ENCODE measurements at places on chromosomes 1 and 21.
A peak's percentile ranks its signal among the peaks of the same experiment; 100 is the strongest.

DNA sequence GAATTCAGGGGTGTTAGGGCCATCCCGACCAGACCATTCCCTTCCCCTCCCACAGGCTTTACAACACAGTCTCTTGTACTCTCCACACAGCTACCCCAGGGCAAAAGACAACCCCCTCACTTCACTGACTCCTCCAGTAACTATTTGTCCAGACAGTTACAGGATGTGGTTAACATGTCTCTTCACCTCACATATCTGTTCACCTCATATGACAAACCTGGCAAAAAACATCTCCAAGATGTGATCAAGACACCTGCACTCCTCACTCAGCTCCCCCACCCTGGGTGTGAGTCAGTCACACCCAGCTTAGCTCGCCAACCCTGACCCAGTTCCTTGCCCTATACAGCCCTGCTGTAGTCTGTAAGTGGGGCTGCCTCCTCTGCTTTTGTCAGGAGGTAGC lies 490.5 kb upstream of the CHRM3 start:
- DNase-seq = no peak

DNA sequence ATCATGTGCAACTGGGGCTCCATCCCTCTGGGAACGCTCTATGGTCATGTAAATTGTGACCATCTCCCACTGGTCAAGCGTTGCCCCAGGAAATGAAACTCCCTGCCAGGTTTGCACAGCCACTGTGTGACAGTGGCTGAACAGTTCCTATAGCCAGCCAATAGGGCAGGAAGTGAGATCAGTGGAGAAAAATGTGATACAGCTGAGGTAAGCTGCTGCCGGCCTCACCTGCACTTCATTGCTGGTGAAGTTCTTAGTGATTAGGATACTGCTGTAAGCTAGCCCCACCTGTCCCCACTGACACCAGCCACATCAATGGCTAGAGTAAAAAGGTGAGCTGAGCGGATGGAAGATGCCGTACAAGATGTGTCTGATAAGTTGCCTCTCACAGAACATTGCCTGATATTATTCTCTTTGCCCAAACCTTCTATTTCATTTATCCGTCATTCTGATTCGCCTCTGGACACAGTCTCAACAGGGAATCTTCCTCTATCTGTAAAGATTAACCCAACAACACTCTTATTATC lies 38.4 kb upstream of the CDC42BPA start:
- no peak for DNase-seq

- DNase-seq = no peak
These were observed 88.6 kb upstream of the LYPLAL1 start for GRCh38 chr1:219085082-219085481.

- no peak for DNase-seq
These were observed 802.4 kb upstream of the ADGRL4 start for GRCh38 chr1:79808816-79809475.

DNA sequence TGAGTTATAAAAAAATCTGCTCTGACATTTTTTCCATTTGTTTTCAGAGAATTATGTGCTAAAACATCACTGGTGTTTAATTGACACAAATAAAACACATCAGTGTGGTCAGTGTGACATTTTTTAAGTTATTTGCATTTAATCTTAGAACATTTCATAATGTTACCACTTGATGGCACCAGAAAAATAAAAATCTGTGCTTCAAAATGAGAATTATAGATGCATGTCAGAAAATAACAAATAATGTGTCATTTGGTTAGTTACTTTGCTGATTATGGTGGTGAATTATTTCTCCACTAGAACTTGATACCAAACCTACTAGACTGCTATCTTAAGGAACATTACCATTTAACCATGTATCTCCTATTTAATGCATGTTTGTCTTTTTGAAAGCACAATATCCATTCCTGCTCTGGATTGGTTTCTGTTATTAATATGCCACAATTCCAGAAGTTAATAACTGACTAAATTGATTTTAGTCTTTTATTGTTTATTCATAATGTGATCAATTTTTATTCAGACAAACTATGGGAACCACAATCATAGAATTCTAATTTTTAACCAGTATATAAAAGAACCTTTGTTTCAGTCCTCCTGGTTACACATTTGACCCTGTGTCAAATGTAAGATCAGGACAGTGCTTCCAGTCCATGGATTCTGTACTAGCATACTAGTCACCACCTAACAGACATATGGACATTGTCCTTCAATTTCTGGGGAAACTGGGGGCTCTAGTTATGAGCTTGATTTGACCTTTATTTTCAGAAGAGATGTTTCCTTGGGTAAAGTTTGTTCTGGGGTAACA lies 81.0 kb downstream of the RPS6KC1 start:
- DNase-seq = no peak

DNA sequence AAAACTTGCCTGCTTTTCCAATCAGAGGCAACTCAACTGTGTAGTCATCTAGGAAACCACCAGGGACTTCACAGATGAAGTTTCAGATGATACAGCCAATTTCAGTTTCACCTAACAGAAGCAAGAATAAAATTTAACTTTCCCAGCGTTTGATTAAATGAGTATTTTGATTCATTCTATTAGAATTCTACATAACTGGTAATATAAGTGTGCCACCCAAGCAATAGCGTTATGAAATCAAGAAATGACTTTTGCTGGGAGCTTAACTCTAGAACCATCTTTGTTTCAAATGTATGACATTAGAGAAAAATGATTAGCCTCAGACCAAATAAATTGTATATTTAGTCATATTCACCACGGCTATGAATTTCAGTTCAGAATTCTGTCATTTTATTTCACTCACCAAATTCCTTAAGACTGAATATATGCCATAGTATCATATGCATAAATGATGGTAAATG lies 239.3 kb downstream of the NRIP1 start:
- no peak for DNase-seq

- DNase-seq = no peak
These were observed 402.3 kb downstream of the PTBP2 start for GRCh38 chr1:97123717-97124431.

- no peak for DNase-seq
These were observed 1.3 kb downstream of the ARHGAP29 start for GRCh38 chr1:94236013-94236491.

- no peak for DNase-seq
These were observed 17.4 kb upstream of the RNF223 start for GRCh38 chr1:1091344-1092148.

DNA sequence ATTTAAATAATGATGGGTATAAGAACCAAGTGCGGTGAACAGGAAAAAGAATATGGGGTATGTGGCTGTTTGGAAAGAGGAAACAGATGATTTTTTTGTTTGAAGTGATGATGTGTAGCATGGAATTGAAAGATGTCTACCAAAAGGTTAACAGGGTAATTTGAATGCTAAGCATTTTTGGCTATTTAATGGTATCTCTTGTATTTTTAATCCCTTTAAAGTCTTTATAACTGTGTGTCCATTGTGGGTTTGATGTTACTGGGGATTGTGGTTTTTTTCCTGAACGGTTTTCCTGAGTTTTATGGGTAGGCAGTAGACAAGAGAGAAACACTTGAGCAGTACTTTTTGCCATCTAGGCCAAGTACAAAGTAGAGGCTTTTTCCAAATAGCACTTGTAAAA lies 63.2 kb downstream of the PRDM2 start:
- no peak for DNase-seq

DNA sequence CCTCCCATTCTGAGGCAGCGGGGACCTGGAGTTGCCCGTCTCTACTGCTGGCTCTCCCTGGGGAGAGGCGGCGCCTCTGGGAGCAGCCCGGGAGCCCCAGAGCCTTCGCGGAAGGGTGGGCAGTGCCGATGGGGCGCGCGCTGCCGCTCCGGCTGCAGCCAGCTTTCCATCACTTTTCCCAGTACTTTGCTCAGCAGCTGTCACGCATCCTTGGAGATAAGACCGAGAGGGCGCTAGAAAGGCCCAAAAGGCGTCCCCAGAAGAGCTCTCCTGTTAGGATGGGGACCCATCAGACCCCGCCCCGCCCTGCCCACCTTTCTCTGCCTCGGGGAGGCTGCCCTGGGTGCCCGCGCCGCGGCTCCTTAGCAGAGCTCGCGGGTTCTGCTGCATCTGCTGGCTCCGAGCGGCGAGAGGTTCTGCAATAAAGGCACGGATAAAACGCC lies 534 bp downstream of the KCNH1 start:
- DNase-seq = peak; percentile 29

GRCh38 chr1:108570998-108571401 lies 11.1 kb downstream of the EEIG2 start:
- DNase-seq = no peak

GRCh38 chr21:45339421-45340402 lies 52.0 kb upstream of the POFUT2 start:
- no peak for DNase-seq

GRCh38 chr1:52153898-52154297 lies 12.0 kb downstream of the ZFYVE9 start:
- DNase-seq = no peak

DNA sequence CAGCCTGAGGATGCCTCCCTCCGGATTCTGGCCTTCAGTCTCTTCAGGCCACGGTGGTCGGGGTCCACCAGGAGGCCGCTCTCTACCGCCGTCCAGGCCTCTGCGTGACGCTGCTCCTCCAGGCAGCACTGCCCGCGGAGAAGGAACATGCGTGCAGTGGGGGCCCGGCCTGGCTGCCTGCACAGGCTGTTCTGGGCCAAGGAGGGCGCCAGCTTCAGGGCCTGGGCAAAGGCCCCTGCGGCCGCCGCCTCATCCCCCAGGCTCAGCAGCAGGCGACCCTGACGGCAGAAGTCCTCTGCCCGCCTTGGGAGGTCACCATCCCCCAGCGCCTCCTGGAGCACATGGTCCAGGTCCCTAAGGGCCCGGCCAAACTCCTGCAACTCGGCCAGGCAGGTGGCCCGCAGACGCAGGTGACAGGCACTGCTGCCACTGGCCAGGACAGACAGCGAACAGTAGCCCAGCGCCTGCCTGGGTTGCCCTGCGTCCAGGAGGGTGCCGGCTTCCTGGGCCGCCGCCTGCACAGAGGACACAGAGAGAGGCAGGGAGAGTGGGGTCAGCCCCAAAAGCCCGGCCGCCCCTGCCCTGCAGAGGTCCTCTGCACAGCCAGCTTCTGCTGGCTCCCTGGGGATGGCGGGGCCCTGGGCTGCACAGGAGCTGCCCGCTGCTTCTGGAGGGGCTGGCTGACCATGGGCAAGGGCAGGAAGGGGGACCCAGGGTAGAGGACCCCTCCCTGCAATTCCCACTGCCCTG lies 8.7 kb upstream of the MMEL1 start:
- no peak for DNase-seq

- peak; percentile 66 for DNase-seq
These were observed 3.2 kb upstream of the RXFP4 start for GRCh38 chr1:155938220-155938627.

- DNase-seq = no peak
These were observed 68.8 kb downstream of the JMJD4 start for GRCh38 chr1:227666286-227666685.

DNA sequence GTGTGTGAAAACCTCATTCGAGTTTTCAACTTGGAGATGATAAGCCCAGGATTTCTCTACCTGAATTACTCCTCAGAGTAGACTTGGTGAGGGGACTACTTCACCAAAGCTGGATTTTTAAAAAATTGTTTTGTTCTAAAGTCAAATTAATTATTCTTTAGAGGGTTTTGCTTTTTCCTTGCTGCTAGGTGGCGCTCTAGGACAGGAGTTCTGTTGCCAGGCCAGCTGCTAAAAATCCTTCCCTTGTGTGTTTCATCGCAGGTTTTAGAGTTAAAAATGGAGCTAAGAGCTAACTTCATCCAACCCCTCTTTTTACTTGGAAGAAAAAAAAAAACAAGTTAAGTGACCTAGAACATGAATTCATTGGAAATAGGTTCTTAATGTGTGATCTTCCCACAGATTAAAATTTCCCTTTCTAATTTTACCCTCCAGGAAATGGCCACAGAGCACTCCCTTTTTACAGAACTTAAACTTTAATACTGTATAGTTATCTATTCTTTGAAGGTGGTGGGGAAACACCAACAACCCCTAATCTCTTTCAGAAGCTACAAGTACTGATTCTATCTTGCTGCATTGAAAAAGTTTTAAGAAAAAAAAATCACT lies 36.7 kb upstream of the FAM163A start:
- peak; percentile 38 for DNase-seq

DNA sequence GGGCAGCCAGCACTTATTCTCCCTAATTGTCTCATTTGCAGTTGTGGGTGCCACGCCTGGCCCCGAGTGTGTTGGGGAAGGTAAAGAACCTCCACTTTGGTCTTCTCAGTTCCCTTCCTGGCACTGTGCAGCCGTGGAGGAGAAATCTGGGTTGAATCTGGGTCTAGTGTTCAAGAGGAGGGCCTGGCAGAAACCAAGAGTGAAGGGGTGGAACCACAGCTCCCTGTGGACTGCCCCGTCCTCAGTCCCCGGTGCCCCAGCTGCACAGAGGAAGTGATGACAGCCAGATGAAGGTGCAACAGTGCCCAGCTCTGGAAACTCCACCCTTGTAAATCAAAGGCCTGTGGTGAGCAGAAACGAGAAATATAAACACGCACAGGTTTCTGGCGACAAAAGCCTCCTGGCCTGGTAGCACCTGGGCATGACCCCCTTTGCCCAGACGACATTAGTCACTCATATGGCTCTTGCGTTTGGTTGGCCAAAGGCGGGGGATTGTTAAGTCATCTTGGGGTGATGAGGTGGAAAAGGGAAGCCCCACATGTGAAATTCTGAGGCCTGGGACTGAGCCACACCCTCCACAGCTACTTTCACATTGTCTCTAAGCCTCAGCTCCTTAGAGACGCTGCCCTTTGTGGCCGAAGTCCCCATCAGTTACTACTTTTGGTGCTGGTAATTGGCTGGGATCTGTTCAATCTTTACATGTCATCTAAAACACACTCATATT lies 4.2 kb upstream of the ECE1 start:
- no peak for DNase-seq

GRCh38 chr1:151510020-151510405 lies 1.2 kb upstream of the CGN start:
- DNase-seq = no peak

GRCh38 chr1:45230537-45230936 lies 24.1 kb upstream of the ZSWIM5 start:
- DNase-seq = no peak

- no peak for DNase-seq
These were observed 32.6 kb upstream of the FMO2 start for GRCh38 chr1:171152549-171152948.

DNA sequence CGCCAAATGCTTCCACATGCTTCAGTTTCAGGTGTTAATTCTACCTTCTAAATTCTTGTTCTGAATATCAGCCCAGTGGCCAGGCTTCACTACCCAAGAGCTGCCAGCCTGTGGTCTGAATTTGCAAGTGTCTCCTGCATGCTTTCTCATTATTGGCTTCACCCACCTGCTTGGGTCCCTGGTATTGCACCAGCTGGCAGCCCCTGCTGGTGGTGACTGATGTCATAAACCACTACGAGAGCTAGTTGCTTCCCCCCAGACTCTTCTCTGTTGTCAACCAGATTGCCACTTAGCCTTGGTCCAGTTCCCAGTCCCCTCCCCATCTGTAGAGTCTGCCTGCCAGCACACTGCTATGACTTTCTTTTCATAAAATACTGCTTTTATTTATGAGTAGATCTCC lies 197.7 kb upstream of the DUSP10 start:
- peak; percentile 6 for DNase-seq

- DNase-seq = no peak
These were observed 44.5 kb upstream of the OSBPL9 start for GRCh38 chr1:51572365-51572764.

DNA sequence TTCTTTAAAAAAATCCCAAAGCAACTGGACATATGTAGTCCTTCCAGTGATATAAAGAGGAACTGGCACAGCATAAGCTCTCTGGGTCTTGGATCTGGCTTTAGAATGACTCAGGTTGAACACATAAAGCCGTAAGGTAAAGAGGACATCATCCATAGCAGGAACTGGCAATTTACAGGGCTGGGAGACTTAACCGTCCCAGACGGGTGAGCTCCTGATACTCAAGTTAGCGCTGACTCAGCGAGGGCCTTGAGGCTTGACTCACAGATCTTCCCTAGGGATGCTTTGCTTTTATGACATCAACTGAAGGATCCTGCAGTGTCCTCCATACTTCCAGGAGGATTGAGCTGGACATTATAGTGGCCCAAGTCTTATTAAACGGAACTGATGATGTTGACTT lies 154.1 kb downstream of the CLIC6 start:
- DNase-seq = no peak

All from NCI-H1436 (cell line).